Stimulated activated CD8-positive, alpha-beta memory T cell treated with anti-CD3 and anti-CD28 coated beads, Interleukin-7, amount 100 ng/mL, for 1 hour (primary cell): ENCODE measurements at places on chromosomes 5 and 9.

GRCh38 chr9:7324152-7324598 lies 475.4 kb downstream of the DMAC1 start:
- no peak for DNase-seq

- no peak for DNase-seq
Observed at GRCh38 chr9:136544548-136544963, 1.3 kb downstream of the NOTCH1 start.

GRCh38 chr5:172429201-172429940 lies 25.0 kb downstream of the SH3PXD2B start:
- DNase-seq, result no peak

GRCh38 chr9:19451240-19452087 lies 42.7 kb downstream of the ACER2 start:
- no peak for DNase-seq

- no peak for DNase-seq
Observed at GRCh38 chr9:74443036-74443750, 53.9 kb upstream of the RORB start.

- DNase-seq, result no peak
Observed at GRCh38 chr5:30960036-30960435, 233.4 kb upstream of the CDH6 start.

- no peak for DNase-seq
Observed at GRCh38 chr5:133891390-133891789, 77.0 kb downstream of the C5orf15 start.

GRCh38 chr5:76196457-76196856 lies 113.3 kb downstream of the SV2C start:
- DNase-seq, result no peak

DNA sequence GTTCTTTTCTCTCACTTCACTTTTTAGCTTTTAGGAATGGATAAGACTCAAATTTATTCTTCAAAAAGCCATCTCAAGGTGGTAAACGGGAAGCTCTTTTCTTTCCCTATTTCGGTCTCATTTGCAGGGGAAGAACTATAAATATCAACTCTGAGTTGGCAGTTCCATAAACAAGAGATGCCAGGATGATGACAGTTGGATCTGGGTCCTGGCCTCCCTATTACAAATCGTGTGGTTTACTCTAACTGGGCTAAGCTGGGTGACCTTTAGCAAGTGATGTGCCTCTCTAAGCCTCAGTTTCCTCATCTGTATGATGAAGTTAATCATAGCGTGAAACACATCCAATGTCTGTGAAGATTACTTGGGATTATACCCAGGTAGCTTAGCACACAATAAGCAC lies 44.2 kb downstream of the TLE4 start:
- DNase-seq, result no peak

DNA sequence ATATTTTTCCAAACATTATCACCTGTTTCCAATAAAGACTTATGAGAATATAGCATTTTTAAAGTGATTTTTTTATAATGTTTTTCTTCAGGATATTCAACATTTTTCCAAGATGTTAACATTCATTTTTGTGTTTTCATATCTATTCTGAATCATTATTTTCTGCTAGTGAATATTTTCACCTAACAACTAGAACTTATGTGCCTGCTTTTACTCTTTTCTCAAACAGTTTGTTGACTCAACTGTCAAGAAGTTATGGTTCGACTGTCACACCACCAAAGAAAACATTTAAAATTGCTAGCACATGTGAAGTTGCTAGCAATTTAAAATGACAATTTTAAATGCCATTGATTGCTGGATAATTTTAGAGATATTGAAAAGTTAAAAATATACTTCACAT lies 343.3 kb upstream of the CDH9 start:
- DNase-seq, result no peak

- DNase-seq, result no peak
Observed at GRCh38 chr5:156380848-156381247, 53.9 kb downstream of the SGCD start.

DNA sequence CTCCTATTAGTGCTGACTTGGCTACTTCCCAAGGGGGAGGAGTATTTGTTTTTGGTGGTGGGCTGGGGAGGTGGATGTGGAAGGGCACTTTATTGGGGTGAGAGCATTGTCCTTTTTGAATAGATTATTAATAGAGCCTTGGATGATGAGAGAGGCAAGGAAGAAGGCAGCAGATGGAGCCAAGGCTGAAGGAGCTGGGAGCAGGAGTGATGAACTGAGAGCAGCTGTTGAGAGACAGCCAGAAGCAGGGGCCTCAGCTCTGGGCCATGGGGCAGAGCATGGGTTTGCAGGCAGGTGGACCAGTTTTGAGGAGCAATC lies 29.6 kb downstream of the RGS3 start:
- no peak for DNase-seq

GRCh38 chr5:171714261-171714660 lies 71.4 kb upstream of the SMIM23 start:
- DNase-seq, result no peak

- DNase-seq, result no peak
Observed at GRCh38 chr9:111481885-111482636, 2.1 kb downstream of the ECPAS start.

GRCh38 chr9:111599092-111599954 lies at the start of gene PTGR1:
Gene PTGR1, minus strand, starts transcription at chr9:111599647. Its CDS starts 2,225 bp downstream, at chr9:111597422.
- no peak for DNase-seq

- no peak for DNase-seq
Observed at GRCh38 chr5:136047858-136048257, 19.1 kb downstream of the TGFBI start.

GRCh38 chr9:78235256-78235761 lies 566 bp upstream of the CEP78 start:
- DNase-seq, result no peak

DNA sequence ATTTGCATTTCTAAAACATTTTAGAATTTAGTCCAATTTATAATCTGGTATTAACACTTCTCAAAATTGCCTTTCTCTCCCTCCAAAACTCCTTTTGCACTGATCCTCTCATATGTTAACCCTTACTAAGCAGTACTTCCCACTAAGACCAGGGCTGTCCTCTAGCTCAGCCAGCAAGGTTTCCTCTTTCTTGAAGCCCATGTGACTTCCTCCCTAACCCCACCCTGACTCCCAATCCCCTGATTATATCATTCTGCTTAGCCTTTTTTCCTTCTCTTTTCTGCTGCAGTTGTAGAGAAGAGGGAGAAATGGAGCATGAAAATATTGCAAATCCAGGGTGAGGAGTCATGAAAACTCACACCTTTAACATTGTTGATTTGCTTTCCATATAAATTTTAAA lies 241.7 kb downstream of the MCTP1 start:
- DNase-seq, result no peak

DNA sequence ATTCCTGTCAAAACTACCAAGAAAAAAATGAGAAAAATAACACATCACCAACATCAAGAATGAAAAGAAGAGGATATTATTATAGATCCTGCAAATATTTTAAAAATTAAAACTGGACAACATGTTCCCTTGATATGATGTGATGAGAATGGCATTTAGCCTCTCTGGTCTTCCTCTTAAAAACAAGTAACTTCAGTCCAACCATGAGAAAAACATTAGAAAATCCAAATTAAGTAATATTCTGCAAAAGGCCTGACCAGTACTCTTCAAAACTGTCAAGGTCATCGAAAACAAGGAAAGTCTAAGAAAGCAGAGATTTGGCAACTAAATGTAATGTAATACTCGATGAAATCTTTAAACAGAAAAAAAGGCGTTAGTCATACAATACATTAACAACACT lies 167.1 kb upstream of the SNX2 start:
- no peak for DNase-seq

GRCh38 chr9:35489313-35490154 lies at the start of gene RUSC2:
Gene RUSC2, plus strand, starts transcription at chr9:35490111. Its CDS starts 56,411 bp downstream, at chr9:35546522.
- DNase-seq, result no peak

DNA sequence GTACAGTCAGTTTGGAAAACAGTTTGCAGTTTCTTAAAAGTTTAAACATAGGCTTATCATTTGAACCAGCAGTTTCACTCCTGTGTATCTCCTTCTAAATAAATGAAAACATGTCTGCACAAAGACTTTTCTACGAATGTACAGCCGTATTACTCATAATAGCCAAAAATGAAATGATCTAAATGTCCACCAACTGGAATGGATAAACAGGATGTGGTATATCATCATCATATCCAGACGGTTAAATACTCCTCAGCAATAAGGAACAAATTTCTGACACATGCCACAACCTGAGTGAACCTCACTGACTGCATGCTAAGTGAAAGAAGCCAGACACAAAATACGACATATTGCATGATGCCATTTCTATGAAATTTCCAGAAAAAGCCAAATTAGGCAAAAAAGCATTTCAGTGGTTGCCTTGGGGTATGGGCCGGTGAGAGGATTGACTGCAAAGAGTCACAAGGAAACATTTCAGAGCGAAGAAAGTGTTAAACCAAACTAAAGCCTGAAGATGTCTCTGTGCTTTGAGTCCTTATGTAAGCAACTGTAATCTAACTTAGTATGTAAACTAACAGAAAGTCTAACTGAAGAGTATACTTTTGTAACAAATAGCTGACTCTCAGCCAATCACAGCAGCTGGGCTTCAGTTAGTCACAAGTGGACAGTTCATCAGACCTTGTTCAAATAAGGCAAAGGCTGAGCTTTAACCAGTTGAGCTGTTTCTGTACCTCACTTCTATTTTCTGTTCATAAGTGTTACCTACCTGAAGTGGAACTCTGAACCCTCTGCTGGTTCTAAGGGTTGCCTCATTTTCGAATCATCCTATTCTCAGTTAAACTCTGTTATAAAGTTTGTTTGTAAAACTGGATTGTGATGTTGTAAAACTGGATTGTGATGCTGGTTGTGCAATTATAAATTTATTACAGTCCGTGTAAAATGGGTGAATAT lies 65.2 kb downstream of the TRIO start:
- DNase-seq, result no peak

DNA sequence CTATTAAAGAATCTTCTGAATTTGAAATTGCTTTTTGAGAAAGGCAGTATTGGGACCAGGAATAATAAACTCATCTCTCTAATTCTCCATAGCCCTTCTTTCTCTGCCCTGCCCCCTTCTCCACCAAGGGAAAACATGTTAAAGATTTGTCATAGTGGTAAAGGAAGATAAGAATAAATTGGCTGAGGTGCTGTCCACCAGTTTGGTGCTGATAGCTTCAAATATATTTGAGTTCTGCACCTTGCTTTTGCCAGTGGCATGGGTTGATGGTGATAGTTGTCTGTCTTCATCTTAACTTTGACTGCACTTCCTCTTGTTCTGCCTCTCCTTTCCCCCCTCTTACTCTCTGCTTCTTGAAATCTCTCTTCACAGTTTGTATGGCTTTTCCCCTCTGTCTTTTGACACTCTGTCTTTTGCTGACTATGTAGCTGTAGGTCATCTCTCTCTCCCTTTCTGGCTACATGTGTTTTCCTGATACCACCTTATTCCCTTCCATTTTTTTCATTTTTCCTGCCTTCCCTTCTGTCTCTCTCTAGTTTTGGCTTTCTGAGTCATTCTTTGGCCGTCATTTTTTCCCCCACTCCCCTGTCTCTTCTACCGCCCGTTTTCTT lies 56.6 kb downstream of the NDUFS4 start:
- no peak for DNase-seq

DNA sequence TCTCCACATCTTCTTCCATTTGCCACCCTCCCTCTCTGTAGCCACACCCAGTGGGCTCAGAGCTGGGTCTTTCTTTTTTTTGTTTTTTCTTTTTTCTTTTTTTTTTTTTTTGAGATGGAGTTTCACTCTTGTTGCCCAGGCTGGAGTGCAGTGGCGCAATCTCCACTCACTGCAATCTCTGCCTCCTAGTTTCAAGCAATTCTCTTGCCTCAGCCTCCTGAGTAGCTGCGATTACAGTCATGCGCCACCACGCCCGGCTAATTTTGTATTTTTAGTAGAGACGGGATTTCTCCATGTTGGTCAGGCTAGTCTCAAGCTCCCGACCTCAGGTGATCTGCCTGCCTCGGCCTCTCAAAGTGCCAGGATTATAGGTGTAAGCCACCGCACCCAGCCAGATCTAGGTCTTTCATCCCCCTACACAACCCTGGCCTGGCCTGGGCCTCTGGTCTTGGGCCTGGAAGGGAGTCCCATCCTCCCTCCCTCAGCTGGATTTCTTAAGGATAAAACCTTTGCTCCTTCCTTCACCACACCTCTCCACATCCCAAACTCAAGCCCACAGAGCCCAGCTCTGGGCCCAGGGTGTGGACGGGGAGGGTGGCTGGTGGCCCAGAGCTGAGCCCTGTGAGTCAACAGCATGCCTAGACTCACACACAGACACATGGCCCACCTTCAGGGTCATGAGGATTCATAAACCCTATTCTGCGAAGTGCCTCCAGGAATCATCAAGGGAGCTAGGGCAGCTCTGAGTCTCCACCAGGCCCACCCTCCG lies 18.8 kb upstream of the KCNIP1 start:
- no peak for DNase-seq

GRCh38 chr9:93100276-93100636 lies 4.2 kb downstream of the CARD19 start:
- DNase-seq, result no peak

DNA sequence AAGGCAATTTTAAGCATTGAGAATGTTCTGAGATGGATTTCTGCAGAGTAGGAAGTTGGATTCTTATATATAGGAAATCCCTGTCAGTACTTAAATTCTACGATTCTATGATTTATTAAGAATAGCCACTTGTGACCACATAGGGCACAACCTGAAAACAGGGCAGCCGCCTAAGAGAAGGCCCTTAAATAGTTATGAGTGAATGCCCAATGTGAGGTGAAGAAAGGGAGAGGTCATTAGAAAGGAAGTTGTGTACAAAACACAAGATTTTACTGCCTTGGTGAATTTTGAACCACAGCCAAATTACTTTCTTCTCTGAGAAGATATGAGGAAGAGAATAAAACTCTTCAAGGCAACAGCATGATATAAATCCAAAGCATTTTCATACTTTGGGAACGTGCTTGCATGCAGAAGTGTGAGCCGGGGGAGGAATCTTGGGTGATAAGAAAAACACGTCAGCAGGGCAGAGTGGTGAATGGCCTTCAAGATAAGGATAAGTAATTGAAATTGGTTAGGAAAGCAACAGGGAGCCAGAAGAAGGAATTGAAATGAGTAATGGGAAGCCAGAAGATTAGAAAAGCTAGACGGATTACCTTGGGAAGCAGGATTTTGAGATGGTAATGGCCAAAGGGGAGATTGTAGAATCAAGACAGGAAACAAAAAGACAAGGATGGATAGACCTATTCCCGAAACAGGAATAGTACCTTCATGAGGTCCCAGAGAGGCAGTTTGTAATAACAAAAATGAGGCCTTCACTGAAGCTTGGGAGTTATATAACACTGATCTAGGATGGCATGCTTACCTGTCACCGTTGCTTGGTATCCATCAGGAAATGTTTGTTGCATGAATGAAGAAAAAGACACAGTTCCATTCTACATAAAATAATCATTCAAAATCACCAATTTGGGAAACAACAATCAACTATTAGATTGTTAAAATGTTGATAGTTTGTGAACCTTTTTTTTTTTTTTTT lies 244.3 kb downstream of the PDE4D start:
- no peak for DNase-seq
